ENCODE measurements at places on chromosomes 12 and 14.

GRCh38 chr12:12380949-12381593, 24.2 kb downstream of the BORCS5 start:
- no peak for DNase-seq

DNA sequence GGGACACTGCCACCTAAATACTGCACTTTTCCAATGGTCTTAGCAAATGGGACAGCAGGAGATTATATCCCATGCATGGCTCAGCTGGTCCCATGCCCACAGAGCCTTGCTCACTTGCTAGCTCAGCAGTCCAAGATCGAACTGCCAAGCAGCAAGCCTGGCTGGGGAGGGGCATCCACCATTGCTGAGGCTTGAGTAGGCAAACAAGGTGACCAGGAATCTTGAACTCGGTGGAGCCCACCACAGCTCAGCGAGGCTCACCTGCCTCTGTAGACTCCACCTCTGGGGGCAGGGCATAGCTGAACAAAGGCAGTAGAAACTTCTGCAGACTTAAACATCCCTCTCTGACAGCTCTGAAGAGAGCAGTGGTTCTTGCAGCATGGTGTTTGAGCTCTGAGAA, 370.8 kb upstream of the MGAT4C start:
- no peak for DNase-seq

DNA sequence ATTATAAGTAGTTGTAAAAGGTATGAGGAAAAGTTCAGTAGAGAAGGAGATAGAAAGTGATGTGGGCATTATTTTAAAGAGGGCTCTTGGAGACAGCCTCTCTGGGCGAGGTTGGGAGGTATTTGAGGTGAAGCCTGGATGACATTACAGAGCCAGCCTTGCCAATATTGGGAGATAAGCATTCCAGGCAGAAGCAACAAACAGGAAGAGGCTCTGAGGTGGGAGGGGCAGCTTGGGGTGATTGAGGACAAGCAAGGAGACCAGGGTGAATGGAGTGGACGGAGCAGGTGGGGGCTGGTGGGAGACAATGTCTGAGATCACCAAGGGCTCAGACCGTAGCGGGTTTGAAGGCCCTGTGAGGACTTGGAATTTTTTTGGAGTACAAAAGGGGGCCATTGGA, 87.3 kb downstream of the DYRK2 start:
- DNase-seq, result no peak

- DNase-seq, result peak; percentile 50
Observed at GRCh38 chr14:93892923-93893558, 34.1 kb upstream of the FAM181A start.

- no peak for DNase-seq
Observed at GRCh38 chr14:63444588-63444987, 98.6 kb downstream of the PPP2R5E start.

DNA sequence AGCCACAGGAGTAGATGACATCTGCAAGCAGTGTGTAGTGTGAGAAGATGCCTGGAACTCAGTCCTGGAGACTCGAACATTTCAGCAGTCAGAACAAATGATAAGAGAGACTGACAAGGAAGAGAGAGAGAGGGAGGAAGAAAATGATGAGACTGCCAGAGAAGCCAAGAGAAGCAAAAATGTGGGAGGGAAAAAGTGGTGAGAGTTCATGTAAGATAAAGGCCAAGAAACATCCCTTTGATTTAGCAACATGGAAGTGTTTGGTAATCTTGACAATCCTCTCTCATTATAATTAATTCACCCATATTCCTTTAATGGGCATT, 42.6 kb downstream of the LIMA1 start:
- DNase-seq, result no peak

- no peak for DNase-seq
Observed at GRCh38 chr14:69980457-69981425, 101.5 kb downstream of the SMOC1 start.

DNA sequence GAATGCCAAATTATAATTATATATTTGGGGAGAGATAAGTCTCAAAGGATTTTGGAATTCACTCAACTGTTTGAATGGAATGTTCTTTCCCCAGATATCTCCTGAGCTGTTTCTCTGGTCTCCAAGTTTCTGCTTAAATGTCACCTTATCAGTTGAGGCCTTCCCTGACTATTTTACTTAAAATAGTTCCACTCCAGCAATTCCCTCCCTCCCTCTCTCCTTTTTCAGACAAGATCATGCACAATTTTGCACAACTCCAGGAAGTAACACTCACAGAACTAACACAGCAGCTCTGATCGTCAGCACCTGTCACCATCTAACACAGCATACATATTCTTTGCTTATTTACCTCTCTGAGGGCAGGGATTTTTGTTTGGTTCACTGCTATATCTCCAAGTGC, 12.5 kb downstream of the BTG1 start:
- no peak for DNase-seq

DNA sequence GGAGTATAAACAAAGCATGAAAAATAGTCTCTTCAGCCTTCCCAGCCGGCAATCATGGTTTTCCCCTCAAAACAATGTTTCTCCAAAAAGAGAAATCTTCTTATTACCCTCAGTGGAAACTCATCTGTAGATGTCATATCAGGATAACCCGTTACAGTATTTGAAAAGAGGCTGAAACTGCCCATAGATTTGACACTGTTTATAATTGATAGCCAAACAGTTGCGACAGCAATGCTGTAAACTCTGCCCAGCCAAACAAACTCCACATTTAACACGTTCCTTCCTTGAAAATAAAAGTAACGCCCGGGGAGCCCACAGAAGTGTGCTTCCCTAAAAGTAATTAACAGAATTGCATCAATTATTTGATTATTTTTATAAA, 201.3 kb upstream of the FOXN3 start:
- DNase-seq, result no peak

DNA sequence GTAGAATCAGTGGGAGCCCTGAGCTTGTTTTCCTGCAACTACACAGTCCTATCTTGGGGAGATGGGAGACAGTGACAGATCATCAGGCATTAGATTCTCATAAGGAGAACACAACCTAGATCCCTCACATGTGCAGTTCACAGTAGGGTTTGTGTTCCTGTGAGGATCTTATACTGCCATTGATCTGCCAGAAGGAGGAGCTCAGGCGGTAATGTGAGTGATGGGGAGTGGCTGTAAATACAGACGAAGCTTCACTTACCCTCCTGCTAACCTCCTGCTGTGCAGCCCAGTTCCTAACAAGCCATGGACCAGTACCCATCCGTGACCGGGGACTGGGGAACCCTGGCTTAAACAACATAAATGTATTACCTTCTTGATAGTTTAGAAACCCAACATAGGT, 1034.1 kb downstream of the BCL11B start:
- no peak for DNase-seq

DNA sequence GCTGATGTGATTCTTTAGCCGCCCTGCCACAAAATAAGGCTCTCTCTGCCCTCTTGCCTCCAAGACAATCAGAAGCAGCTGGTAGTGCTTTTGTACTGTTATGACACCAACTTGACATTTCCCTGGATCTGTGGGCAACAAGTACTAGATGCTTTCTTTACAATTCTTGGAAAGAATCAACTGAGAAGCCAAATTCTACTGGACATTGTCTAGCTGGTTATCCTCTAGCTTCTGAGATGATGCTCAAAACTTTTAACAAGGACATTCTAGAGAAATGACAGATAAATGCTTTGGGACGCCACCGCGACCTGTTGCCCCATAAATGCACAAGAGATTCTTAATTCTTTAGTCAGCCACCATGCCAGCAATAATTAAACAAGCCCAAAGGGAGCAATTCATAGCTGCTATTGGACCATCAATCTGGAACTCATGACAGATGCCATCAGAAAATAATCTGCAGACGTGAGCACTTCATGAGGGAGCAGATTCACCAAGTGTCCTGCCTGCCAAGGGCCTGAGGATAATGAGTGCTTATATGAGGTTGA, 22.8 kb downstream of the FMNL3 start:
- no peak for DNase-seq

- DNase-seq, result no peak
Observed at GRCh38 chr14:31752867-31753661, 191.9 kb downstream of the NUBPL start.

- no peak for DNase-seq
Observed at GRCh38 chr14:36451310-36452065, 68.5 kb downstream of the NKX2-1 start.

GRCh38 chr12:30816742-30817465, 62.2 kb upstream of the CAPRIN2 start:
- no peak for DNase-seq

DNA sequence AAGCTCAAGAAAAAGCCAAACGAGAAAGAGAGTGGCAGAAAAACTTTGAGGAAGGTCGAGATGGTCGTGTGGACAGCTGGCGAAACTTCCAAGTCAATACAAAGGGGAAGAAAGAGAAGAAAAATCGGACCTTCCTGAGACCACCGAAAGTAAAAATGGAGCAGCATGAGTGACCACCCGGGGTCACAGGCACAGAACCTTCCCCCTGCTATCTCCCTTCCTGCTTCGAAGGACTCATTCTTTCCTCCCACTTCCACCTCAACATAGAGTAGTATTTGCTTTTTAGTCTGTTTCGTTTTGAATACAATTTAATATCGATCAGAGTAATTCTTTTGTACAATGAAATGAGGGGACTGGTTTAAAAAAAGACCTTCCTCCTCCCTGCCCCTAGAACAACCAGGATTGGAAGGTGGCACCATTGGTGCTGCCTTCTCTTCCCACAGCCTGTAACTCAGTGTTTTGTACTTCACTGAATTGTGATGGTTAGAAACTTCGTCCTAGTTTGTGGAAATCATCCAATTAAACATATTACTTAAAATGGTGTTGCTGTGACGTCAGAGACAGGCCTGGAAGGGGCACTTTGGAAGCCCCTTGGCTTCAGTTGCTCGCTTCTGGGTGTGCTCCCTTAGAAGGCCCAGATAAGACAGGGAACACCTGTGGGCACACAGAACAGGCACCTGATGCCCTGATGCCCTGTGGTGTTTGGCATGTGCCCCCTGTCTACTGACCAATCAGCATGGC, 26.1 kb upstream of the NFKBIA start:
- DNase-seq, result no peak

GRCh38 chr12:105406497-105406896, 76.0 kb downstream of the C12orf75 start:
- DNase-seq, result no peak

DNA sequence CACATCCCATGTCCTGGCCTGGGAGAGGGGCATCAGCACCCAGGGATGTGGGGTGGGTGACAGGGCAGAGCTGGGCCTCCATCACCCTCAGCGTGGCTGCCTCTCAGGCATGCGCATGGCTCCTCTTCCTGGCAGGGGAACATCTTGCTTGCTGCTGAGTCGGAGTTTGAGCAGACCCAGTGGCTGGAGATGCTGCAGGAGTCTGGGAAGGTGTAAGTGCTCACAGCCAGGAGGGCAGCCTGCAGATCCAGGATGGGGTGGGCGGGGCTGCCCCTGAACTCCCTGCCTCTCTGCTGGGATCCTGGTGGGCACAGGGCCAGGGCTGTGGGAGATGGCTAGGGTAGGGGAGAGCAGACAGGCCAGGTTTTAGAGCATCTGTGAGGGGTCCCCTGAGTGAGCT, 16.2 kb downstream of the PLEKHD1 start:
- no peak for DNase-seq

DNA sequence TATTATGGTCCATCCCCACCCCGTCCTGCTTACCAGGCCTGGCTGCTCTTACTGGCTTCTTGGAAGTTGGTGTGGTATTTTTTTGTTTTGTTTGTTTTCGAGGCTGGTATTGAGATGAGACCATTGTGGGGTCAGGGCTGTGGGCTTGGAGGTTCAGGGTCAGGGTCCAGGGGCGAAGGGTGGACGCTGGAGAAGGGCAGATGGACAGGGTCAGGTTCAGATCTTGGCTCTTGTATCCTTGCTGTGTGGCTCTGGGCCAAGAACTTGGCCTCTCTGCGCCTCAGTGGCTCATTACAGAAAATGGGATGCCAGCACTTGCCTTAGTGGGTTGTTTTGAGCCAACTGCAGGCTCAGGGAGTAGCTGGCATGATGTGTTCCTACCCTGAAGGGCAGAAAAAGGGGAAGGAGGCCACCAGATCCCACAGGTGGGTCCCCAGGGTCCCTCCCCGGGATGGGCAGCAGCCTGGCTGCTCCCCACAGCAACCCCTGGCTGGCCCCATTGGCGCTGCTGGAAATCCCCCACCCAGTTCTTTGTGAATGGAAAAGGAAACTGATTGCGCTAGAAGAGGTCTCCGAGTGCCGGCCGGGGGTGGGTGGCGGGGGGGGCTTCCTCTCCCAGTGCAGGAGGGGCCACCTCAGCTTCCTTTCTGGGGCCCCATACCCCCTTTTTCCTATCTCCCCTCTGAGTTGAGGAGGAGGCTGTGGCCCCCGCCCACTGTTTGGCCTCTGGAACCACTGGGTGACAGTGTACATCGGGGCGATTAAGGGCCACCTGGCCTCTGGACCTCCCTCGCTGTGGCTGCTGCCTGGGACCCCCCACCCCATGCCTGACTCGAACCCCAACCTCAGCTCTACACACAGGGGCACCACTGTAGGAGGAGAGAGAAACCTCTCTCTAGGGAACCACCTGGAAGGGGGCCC, 25.0 kb downstream of the SH2B3 start:
- no peak for DNase-seq

- no peak for DNase-seq
Observed at GRCh38 chr14:30332374-30332773, 226.6 kb upstream of the G2E3 start.

DNA sequence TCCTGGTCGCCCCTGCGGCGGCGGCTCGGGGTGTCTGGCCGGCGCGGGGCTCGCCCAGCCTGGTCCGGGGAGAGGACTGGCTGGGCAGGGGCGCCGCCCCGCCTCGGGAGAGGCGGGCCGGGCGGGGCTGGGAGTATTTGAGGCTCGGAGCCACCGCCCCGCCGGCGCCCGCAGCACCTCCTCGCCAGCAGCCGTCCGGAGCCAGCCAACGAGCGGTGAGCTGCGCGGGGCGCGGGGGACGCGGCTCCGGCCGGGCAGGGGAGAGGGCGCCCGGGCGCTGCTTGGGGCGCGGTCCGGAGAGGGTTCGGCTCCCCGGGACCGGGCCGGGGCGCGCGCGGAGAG, at the start of gene LGALS3:
Gene LGALS3 (plus strand): TSS at position 167 of the 342 bp plus-strand sequence. CDS start 8,122 bp downstream, outside the sequence.
- DNase-seq, result no peak

DNA sequence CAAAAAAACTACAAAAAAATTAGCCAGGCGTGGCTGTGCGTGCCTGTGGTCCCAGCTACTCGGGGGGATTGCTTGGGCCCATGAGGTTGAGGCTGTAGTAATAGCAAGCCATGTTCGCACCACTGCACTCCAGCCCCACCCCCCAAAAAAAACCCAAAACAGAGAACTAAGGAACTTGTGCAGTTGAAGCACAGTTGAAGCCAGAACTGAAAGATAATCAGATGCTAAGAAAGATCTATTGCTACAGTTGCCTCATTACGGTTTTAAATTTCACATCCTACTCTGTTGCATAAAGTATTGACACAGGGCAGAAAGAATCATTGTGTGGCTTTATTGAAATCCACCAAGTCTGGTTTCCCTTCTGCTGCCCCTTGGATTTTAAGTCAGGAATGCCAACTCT, 3.8 kb downstream of the CS start:
- DNase-seq, result no peak

DNA sequence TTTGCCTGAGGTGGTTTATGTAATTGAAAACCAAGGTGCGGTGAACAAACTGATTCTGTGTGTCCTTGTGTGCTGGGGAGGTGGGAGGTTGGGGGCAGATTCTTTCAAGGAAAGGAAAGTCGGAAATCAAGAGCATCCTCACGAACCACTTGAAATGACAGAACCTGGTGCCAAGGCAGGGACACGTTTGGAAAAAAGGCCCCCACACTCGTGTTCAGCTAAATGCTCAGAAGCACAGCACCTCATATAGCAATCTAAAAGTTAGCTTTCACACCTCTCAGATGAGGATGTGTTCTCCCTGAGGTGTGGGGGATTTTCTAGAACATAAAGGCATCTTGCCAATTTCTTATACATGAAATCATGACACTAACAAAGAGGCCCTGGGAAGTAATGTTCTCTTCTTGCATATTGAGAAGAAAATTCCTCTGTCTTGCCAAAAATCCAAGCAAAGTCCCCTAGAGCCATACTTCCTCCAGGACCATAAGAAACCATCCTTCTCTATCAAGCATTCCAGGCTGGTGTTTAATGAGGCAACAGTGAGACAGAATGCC, 119.6 kb downstream of the PLXNC1 start:
- DNase-seq, result no peak

Data from stimulated activated CD8-positive, alpha-beta memory T cell treated with anti-CD3 and anti-CD28 coated beads, Interleukin-4, amount 100 ng/mL, for 1 hour (primary cell).